ENCODE measurements at places on chromosomes 3 and 15.

DNA sequence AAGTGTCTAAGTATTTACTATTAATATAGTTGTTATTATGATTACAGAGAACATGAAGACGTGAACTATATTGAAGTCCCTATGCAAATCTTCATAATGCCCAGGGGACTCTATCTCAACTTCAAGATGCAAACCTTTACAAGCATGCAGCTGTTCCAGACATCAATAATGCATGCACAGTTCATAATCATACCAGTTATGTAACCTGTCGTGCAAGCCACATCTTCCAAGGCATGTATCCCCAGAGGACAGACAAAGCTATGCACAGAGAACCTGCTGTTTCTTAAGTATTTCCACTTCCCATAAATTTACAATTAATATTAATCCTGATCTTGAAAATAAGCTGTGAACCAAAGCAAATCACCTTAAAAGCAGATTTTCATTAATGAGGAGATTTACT, 534.1 kb downstream of the TUSC7 start:
- no peak for DNase-seq

- DNase-seq = no peak
These were observed 19.8 kb downstream of the TYRO3 start for GRCh38 chr15:41578736-41579383.

DNA sequence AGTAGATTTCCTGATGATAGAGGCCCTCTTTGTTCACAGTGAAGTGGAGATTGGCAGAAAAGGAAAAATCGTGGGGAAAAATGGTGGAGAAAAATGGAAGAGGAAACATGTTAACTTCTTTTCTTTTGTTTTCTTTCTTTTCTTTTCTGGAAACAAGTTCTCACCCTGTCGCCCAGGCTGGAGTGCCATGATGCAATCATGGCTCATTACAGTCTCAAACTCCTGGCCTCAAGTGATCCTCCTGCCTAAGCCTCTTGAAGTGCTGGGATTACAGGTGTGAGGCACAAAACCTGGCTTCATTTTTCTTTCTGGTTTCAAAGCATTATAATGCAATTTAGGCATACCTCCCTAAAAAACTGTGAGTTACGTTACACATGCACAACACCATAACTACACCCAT, 464.2 kb downstream of the MECOM start:
- no peak for DNase-seq

GRCh38 chr3:134368751-134369105, 5.5 kb downstream of the AMOTL2 start:
- no peak for DNase-seq

GRCh38 chr3:101940521-101941317, 91.4 kb downstream of the NFKBIZ start:
- DNase-seq = no peak

- DNase-seq = no peak
These were observed 341.5 kb upstream of the DNAJC19 start for GRCh38 chr3:181330821-181331563.

GRCh38 chr3:56131974-56132590, 336.2 kb downstream of the ERC2 start:
- DNase-seq = no peak

DNA sequence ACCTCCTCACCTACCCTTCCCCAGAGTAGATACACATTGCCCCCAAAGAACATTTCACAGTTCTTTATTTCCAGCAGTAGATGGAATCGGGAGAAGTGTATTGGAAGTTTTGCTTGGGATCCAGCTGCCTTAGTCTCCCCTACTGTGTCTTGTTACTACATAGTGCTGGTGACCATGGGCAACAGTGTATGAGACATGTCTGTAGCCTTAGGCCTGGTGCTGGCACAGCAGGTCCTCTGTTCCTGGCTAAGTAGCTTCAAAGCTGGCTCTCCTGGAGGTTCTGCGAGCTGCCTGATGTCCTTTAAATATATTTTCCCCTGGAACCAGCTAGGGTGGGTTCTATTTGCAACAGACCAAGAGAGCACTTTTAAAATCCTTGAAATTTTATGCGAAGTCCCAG, 174.7 kb downstream of the THSD4 start:
- no peak for DNase-seq

All from substantia nigra (tissue), 51 donors.